ENCODE measurements at places on chromosomes 13 and 19.
A peak's percentile ranks its signal among the peaks of the same experiment; 100 is the strongest.

DNA sequence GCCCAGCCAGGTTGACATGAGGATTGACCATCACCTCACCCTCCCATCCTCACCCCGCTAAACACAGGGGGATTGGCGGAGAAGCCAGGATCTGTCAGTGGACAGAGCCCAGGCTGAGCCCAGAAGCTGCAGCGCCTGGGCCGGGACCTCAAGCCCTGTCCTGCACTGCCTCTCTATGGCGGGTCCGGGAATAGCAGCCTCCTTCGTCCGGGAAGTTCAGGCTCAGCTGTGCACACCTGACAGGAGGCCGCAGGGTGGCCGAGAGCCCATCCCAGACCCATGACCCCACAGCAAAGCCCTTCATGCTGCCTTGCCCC, 67.8 kb downstream of the SPACA7 start:
- no peak overlapping the region for H3K27ac ChIP-seq
- H3K27me3 ChIP-seq: peaks cover 98% of the 10 kb centered on the region
- ATAC-seq: peak; percentile 54
- H3K36me3 ChIP-seq: no peaks in the 10 kb centered on the region
- H3K4me3 ChIP-seq: no peak overlapping the region

- H3K36me3 ChIP-seq: no peaks in the 10 kb centered on the region
- H3K4me1 ChIP-seq: peaks cover 8% of the 10 kb centered on the region
- H3K27me3 ChIP-seq: peaks cover 41% of the 10 kb centered on the region
- peak within 1 kb of the TSS; percentile 64 for H3K4me3 ChIP-seq
- H3K27ac ChIP-seq: no peak within 1 kb of the TSS
Observed at GRCh38 chr19:14031719-14032480, at the start of gene IL27RA. IL27RA (plus strand) TSS chr19:14031762; CDS start chr19:14031873, 111 bp downstream.

DNA sequence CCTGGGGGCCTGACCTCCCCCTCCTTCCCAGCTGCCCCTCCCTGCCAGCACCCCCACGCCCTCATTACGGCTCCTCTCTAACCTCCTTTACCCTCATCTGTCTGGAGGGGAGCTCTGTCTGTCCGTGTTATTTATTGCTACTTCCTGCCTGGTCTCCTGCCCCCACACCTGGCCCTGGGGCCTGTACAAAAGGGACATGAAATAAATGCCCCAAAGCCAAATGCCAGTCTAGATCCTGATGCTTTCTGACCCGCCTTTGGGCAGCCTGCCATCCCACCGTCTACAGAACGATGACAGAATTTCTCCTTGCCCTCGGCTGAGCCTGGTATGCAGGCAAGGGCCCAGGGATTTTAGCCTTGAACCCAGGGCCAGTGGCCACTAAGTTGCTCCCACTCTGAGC, 15.4 kb upstream of the CD22 start:
- no peak overlapping the region for H3K27ac ChIP-seq
- H3K4me3 ChIP-seq: no peak overlapping the region
- ATAC-seq: no peak

DNA sequence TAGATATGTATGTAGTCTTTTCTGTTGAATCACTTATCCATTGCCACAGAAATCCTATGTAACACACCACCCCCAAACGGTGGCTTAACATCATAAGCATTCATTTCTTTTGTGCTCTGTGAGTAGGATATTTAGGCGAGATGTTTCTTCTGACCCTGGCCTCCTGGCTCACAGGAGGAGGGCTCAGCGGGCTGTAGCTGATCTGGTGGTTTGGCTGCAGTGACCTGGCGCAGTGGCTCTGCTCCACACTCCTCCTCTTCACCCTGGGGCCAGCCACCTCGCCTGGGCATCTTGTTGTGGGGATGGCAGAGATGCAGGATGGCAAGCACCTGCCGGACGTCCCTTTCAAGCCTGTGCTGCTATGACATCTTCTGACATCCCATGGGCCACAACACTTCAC, 147.1 kb upstream of the IRS2 start:
- no peak overlapping the region for H3K27ac ChIP-seq
- no peak for ATAC-seq

- no peak for ATAC-seq
- H3K36me3 ChIP-seq: no peaks in the 10 kb centered on the region
- H3K27ac ChIP-seq: no peak overlapping the region
- H3K4me3 ChIP-seq: no peak overlapping the region
- H3K4me1 ChIP-seq: no peaks in the 10 kb centered on the region
- H3K27me3 ChIP-seq: no peaks in the 10 kb centered on the region
Observed at GRCh38 chr13:100497389-100497788, 91.2 kb downstream of the GGACT start.

- H3K4me3 ChIP-seq: peak overlapping the region; percentile 95
- no peaks in the 10 kb centered on the region for H3K27me3 ChIP-seq
- no peaks in the 10 kb centered on the region for H3K36me3 ChIP-seq
- H3K27ac ChIP-seq: peak overlapping the region; percentile 93
Observed at GRCh38 chr13:112688560-112689302, 1.1 kb upstream of the ATP11A start.

DNA sequence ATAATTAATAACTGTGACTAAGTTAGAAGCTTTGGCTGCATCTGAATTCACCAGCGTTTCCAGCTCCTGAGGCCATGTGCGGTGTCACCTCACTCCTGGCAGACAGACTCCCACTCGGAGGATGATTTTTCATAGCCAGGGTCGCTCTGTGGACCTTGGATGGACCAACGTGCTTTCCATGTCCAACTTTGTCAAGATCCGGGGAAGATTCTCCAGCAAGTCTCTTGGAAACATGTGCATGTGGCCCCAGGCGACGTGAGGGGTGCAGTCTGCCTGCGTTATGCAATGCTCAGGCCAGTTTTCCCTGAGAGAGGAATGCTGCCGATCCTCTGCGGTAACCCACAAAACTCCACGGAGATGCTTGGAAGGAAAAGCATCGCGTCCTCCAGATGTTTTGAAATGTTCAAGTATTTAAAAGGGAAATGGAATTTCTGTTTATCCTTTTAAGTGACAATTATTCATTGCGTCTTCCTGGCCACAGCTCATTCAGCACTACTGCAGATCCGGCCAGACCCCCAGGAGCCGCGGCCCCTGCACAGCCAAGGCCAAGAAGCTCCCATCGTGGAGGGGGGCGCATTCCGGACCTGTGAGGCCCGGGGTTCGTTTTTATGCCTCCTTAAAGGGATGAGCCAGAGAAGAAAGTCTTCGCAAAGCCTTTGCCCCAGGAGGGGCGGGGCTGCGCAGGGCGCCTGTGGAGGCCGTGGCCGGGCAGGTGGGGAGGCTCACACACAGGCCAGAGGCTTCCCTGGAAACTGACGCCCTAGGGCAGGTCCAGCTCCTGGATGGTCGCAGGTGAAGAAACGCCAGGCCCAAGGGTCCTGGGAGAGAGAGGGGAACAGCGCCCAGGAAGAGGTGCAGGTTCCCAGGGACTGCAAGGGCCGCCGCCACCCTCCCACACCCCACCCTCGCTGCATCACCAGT, 46.0 kb downstream of the C13orf46 start:
- peak; percentile 55 for ATAC-seq
- no peaks in the 10 kb centered on the region for H3K36me3 ChIP-seq
- H3K27me3 ChIP-seq: no peaks in the 10 kb centered on the region
- H3K4me1 ChIP-seq: no peaks in the 10 kb centered on the region
- peak overlapping the region; percentile 78 for H3K27ac ChIP-seq

GRCh38 chr13:41250993-41251392, 12.4 kb downstream of the MTRF1 start:
- no peak for ATAC-seq
- no peaks in the 10 kb centered on the region for H3K27me3 ChIP-seq
- no peaks in the 10 kb centered on the region for H3K36me3 ChIP-seq
- no peak overlapping the region for H3K27ac ChIP-seq
- no peak overlapping the region for H3K4me3 ChIP-seq

DNA sequence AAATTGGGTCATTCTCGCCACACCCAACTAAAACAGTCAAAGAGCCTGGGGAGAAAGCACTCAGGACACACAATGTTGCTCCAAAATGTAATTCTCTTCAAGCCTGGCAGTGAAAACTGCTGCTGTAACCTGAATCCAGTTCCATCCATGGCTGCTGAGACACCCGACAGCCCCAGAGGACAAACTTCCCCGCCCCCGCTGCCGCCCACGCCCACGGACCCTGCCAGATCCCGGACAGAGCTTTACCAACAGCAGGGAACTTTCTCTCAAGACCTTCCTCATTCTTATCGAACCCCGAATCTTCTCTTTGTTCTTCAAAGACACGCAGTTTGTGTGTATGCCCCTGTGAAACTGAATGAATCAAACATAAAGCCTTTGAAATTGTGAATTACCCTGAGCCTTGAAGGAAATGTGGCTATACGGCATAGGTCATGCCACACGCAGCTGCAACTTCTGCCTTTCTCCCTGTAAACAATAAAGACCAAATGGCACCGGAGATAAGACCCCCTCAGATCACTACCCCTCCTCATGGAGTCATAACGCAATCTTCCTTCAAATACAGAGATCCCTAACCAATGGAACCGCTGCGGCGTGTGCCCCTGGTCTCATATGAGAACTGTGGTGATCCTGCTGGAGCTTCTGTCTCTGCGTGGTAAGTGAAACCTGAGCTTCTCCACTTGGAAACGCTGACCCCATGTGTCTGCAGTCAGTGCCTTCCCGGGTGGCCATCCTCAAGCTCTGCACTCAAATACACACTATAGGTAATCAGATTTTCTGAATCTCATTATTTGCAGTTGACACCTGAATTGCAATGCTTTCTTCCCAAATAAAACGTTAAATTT, 4.8 kb upstream of the LAMP1 start:
- peak overlapping the region; percentile 44 for H3K27ac ChIP-seq
- H3K4me3 ChIP-seq: no peak overlapping the region
- H3K36me3 ChIP-seq: no peaks in the 10 kb centered on the region
- H3K4me1 ChIP-seq: peaks cover 6% of the 10 kb centered on the region

DNA sequence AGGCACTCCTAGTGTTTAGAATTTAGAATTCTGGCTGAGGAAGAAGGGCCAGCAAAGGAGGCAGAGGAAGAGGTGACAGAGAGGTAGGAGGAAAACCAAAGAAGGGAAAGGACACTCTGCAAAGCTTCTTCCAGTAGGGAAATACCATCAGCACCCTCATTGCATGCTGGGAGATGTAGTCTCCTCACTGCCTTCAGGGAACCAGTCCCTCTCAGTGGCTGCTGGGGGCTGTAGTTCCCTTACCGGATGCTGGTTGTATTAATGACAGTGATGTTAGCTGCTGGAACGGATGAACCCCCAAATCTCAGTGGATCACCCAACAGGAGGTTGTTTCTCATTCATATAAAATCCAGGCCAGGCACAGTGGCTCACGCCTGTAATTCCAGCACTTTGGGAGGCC, 10.1 kb downstream of the GRIN2D start:
- H3K4me1 ChIP-seq: peaks cover 4% of the 10 kb centered on the region
- no peak overlapping the region for H3K27ac ChIP-seq
- H3K4me3 ChIP-seq: no peak overlapping the region
- no peak for ATAC-seq

DNA sequence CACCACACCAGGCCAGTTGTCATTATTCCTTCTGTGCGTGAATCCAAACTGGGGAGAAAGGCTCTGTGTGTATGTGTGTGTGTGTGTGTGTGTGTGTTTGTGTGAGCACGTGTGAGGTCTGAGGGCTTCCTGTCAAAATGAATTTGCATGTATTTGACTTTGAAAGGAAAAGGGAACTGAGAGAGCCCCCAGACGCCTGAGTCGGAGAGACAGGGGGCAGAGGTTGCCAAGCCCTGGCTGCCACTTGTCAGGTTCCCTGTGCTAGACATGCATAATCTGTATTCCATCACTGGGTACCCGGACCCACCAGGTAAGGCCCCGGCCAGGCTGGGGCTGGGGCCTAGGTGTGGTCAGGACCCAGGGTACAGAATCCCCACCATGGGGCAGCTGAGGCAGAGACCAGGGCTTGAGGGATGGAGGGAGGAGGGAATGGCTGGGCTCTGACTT, at the start of gene CLEC17A:
Gene CLEC17A, plus strand, starts transcription at position 191 of the 447 bp plus-strand sequence. Its CDS starts 77 bp downstream, at position 268.
- H3K4me3 ChIP-seq: no peak within 1 kb of the TSS
- H3K4me1 ChIP-seq: no peaks in the 10 kb centered on the region
- H3K36me3 ChIP-seq: no peaks in the 10 kb centered on the region
- H3K27me3 ChIP-seq: no peaks in the 10 kb centered on the region

GRCh38 chr19:9011875-9012274, 1.7 kb upstream of the MUC16 start:
- H3K4me1 ChIP-seq: no peaks in the 10 kb centered on the region
- H3K27ac ChIP-seq: no peak overlapping the region
- peaks cover 67% of the 10 kb centered on the region for H3K27me3 ChIP-seq
- no peak for ATAC-seq
- no peaks in the 10 kb centered on the region for H3K36me3 ChIP-seq

Data from gastroesophageal sphincter (tissue), 4 donors.